ENCODE measurements at places on chromosomes 11 and 22. TPM values are rescaled to one million over a fixed set of nuclear protein-coding genes. Genes with fewer than 3 reads are reported as not detected.

C22orf31 gene
- total RNA-seq = not detected

POU2F3 gene
- total RNA-seq = not detected

GPR83 gene
- total RNA-seq = 0.62 TPM

HORMAD2 gene
- not detected for total RNA-seq

CFAP300 gene
- 4.8 TPM for total RNA-seq

TTLL1 gene
- 9.1 TPM for total RNA-seq

TRPT1 gene
- 20.6 TPM for total RNA-seq

MAML2 gene
- total RNA-seq = 30.4 TPM

MYOD1 gene
- total RNA-seq = not detected

ZNF214 gene
- 8.3 TPM for total RNA-seq

OR10A6 gene
- total RNA-seq = not detected

OR4A16 gene
- not detected for total RNA-seq

ZP1 gene
- 0.85 TPM for total RNA-seq

RBMXL2 gene
- total RNA-seq = 0.22 TPM

NXPE4 gene
- not detected for total RNA-seq

FZD4 gene
- total RNA-seq = 40.7 TPM

C22orf42 gene
- total RNA-seq = not detected

PANX2 gene
- total RNA-seq = 0.76 TPM

C11orf86 gene
- total RNA-seq = not detected

ADAMTS8 gene
- 4.1 TPM for total RNA-seq

MS4A3 gene
- 1.4 TPM for total RNA-seq

PGA5 gene
- not detected for total RNA-seq

TP53I11 gene
- total RNA-seq = 101 TPM

SLC22A12 gene
- total RNA-seq = not detected

RAG2 gene
- not detected for total RNA-seq

FAM180B gene
- total RNA-seq = 3.0 TPM

CREB3L1 gene
- 20.8 TPM for total RNA-seq

HIRA gene
- 26.2 TPM for total RNA-seq

CCDC116 gene
- total RNA-seq = 0.89 TPM

OR2AT4 gene
- total RNA-seq = 2.0 TPM

BTBD18 gene
- total RNA-seq = not detected

PRCP gene
- total RNA-seq = 82.7 TPM

TRIM49 gene
- total RNA-seq = not detected

DDI1 gene
- total RNA-seq = not detected

RIC8A gene
- total RNA-seq = 74.7 TPM

ASRGL1 gene
- total RNA-seq = 17.0 TPM

CSNK2A3 gene
- 2.1 TPM for total RNA-seq

RGL4 gene
- 1.2 TPM for total RNA-seq

LTO1 gene
- total RNA-seq = 35.2 TPM
